Stimulated activated CD8-positive, alpha-beta memory T cell treated with anti-CD3 and anti-CD28 coated beads, Interleukin-7, amount 100 ng/mL, for 1 hour (primary cell): ENCODE measurements at places on chromosomes 4 and X.

DNA sequence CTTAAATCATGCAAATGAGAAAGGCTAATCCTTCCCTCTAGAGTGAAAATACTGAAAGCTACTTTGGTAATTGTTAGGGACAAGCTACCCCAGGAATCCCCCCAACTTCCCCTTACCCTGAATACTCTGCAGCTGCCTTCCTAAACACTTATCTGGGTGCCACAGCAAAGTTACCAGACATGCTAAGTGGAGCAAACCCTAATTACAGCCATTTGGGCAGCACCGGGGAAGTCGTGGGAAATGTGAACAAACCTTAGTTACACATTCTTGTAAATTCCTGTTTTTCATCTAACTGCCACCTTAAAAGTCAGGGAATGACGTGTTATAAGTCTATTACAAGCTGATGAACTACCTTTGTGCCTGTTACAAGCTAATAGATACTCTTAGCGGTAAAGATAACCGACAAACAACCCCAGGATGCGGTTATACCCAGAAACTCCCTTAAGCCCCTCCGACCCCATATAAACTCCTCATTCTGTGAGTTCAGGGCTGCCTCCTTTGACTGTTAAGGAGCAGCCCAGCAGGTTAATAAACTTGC is 66.0 kb upstream of the PLAC8 start:
- no peak for DNase-seq

DNA sequence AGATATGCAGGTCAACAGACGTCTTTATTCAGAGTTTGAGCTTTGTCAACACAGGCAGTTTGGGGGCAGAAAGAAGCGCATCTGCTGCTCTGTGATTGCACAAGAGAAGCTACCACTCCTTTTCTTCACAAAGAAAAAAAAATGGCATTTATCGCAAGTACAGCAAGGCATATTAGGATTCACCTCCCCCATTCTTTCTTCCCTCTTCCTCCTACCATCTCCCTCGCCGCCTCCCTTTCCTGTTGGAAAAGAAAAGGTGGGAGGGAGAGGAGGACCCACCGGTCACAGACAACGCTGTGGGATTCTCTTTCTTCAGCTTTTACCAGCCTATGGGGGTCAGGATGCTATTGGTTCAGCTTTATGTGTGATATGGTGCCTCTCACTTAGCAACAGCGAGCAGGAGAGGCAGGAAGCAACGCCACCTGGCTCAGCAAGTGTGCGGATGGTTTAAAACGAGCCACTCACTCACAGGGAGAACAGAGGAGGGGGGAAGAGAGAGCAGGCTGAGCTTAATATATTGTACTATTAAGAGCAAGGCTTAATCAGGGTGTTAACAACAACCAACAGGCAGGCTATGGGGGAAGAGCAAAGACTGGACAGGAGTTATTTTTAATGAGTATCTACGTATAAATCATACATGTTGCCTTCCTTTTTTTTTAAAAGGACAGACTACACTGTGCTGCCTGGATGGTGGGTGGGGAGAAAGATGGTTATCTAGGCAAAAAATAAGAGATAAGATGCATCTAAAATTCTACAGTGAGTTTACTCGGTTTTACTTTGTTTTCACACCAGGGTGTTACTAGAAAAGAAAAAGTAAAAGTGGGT is 104.7 kb downstream of the MAML3 start:
- DNase-seq: no peak

DNA sequence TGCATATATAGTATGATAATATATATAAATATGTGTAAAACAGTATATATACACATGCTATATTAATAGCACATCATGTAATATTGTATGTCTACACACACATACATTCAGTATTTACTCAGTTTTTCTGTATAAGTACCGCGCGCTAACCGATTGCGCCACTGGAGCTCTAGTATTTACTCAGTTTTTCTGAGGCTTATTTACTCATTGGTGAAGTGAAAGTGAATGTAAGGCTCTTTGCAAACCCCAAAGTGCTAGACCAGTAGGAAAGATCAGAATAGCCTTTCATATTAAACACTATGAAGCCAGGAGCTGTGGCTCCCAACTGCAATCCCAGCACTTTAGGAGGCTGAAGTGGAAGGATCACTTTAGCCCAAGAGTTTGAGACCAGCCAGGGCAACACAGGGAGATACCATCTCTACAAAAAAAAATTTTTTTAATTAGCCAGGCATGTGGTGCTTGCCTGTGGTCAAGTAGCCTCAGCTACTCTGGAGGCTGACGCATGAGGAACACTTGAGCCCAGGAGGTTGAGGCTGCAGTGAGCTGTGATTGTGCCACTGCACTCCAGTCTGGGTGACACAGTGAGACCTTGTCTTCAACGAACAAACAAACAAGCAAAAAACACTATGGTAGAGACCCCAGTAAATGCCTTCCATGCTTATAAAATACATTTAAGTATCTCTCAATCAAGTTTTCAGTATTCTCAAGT is 125.8 kb downstream of the KIT start:
- no peak for DNase-seq

DNA sequence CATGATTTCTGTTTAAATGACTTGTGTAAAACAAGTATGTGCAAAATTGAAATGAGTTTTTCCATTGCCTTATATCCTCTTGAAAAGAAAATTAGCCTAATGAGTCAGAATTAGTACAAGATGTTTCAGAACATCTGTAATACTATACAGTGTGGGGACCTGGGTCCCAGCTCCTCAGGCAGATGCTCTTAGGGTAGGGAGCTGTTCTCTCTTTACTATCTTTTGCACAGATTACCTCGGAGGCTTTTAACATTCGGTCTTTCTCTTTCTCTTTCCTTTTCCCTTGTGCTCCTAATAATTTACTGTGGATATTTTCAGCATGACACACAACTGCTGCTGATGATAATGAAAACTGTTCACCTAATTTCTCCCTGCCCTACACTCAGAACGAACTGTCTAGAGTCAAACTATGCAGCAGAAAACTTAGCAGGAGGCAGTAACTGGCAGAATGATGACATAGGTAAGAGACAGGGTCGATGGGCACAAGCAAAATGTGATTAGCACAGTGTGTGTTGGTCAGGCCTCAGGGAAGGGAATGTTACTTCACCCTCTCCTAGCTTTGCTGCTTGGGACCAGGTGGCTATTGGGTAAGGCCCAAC is 455.3 kb downstream of the PDHA2 start:
- DNase-seq: no peak

DNA sequence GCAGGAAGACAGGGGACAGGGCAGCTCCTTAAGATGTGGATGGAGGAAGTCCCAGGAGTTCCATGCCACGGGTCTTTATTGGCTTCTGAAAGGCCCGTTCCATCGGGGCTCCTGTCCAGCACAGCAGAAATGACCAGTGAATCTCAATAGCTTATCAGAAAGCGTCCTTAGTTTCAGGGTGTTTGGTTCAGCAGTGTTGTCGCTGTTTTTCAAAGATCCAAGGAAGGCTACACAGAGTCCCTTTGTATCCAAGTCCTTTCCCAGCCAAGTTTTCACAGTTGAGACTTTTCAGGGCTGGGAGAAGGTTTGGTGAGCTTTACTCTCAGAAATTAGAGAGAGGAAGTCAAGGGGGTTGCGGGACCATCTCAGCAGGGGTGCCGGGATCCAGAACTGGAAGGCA is 5.0 kb upstream of the ZCCHC4 start:
- no peak for DNase-seq

GRCh38 chr4:173167758-173168395 is 734 bp upstream of the GALNT7 start:
- no peak for DNase-seq

GRCh38 chrX:7115557-7115956 is 32.0 kb upstream of the STS start:
- no peak for DNase-seq
